ENCODE measurements at places on chromosomes 2 and 18.

GRCh38 chr18:985212-985661 lies 80.6 kb downstream of the ADCYAP1 start:
- DNase-seq: no peak

- DNase-seq: no peak
Observed at GRCh38 chr2:207107551-207107950, 58.2 kb downstream of the KLF7 start.

DNA sequence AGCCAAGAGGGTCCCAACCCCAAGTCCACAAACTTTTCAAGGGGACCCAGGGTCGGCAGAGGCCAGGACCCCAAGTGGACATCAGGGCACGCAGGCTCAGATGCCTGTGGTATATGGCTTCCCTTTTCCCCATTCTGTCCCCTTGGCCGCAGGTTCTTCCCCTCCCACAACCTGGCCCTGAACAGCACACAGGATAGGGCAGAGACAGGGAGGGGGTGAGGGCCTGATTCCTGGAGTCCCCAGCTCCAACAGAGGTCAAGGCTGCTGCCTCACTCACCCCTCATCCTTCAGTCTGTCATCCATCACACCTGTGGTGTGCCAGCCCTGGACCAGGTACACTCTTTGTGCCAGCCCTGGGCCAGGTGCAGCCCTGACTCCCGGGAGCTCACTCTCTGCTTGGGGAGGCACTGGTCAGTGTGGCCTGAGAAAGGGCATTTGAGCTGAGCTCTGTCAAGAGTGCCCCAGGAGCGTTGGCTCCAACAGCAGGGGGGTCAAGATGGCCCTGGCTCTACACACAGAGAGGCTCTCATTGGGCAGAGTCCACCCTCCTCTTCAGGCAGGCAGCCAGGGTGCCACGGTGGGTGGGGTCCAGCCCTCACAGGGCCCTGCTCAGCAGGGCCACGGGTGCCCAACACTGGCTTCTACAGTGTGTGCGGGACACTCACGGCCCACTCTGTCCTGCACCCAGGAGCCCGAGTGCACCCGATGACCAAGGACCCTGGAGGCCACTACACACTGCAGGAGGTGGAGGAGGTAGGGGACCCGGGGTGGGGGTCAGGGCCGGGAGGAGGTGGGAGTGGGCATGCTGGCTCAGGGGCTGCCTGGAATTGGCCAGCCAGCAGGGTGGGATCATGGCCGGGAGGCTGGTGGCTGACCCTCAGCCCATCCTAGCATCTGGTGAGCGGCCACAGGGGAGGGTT lies 1.6 kb downstream of the AGXT start:
- DNase-seq: no peak

GRCh38 chr2:201257956-201258665 lies 2.2 kb upstream of the CASP8 start:
- peak; percentile 75 for DNase-seq

DNA sequence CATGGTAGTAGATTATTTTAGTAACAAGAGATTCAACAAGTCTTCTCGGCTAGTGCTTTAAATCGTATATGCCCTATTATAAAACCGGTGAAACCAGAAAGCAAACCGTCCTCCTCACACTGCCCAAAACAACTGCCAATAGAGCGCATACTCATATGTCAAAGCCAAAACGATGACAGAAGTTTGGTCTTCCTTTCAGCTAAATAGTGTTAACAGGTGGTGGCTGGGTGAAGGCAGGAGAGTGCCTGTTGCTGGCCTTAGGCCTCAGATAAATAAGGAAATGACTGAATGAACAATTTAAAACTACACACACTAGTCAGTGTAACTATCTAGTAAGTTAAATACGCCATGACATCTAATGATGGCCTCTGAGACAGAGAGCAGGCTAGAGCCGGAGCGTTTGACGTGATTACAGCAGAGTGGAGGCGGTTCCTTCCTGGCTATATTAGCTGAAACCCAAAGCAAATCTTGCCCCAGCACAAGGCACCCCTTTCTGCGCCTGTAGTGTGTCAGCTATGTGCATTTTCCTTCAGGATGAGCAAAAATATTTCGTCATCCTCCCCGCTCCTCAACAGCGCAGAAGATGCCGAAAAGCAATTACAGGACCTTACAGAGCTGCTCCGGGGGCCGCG lies 1.6 kb downstream of the LONRF2 start:
- DNase-seq: no peak

DNA sequence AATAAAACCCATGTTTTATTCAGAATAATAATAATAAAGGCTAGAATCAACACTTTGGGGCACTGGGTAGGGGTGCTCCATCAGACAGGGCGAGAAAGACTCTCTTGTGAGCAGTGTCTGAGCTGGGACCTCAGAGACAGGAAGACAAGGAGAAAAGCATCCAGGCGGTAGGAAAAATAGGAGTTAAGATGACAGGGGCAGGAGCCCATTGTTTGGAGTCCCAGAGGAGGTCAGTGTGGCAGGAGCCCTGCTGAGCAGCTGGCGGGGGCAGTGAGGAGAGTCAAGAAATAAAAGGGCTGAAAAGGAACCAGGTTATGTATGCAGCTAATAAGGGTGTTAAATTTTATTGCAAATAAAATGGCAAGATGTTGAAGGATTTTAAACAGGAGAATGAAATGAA lies 457.4 kb downstream of the FBXO15 start:
- DNase-seq: no peak

DNA sequence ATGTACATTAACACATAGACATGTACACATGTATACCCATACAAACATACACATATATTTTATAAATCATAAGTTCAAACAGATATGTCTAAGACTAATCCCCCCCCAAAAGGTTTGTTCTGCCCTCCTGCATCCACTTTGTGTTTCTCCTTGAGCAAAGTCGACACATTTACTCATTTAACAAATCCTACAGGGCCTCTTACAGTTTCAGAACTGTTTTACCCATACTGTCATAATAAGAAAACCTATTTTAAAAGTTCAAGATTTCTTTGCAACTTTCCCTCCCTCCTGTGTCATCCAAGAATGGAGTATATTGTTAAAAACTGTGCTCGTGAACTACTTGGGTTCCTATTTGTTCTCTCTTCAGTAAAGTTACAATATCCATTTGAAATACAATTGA lies 166.7 kb downstream of the L3MBTL4 start:
- no peak for DNase-seq

DNA sequence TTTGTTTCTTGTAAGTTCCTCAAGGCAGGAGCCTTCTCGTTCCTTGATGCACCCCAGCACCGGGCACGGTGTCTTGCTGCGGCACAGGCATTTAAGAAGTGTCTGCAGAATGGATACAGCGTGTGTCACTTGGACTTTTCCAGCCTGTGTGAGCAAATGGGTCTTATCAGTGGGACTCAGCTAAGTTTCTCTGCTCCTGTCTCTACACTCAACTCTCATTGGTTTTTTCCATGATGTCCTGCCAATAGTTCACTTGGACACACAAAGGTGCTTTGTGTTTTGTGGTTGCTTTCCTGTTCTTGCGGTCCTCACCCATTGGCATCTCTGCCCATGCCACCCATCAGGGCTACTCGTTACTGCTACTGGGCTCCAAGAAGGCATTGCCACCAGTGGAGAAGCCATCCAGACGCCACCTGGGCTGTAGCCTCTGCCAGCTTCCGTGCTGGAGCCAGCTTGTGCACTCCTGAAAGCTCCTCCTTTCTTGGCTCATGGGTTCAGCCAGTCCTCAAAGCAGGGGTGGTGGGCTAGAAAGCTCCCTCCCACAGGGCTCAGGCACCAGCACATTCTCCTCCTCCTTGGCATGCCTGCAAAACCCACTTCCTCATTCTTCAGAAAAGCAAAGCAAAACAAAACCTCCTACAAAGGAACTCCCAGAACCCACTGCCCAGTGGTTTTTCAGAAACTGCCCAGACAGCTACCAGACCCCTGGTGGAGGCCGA lies 41.4 kb downstream of the IL1R2 start:
- DNase-seq: peak; percentile 37

GRCh38 chr2:101018934-101019333 lies 16.8 kb downstream of the RPL31 start:
- DNase-seq: no peak

DNA sequence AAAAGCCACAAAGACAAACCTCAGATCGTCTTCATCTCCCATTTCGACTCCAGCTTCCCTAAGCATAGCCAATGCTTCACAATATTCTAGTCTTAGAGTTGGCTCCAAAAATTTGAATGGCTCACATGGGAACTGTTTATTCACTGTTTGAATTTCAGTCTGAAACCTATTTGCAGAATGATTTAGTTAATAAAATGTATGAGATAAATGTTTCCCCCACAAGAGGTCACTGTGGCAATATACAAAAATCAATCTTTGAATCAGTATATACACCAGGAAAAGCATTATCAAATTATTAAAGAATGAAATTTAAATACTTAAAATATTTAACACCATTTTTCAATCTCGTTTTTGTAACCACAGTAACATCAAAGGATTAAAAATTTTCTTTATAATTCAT lies 40.0 kb upstream of the MCM6 start:
- peak; percentile 14 for DNase-seq

DNA sequence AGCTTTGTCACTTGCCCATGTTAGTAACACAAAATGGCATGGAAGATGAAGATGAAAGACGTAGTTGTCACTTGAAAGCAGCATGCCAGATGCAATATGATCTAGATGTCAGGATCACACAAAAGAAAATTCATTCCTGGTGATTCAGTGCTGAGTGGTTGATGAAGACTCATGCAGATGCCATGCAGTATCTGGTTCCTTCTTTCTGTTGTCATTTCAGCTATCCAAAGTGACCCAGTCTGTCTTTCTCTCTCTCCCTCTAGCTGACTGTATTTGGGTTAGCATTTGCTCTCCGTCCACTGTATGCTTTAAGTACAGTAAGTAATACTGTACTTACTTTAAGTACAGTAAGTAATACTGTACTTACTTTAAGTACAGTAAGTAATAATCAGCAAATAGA lies 50.4 kb downstream of the TTN start:
- DNase-seq: peak; percentile 3

DNA sequence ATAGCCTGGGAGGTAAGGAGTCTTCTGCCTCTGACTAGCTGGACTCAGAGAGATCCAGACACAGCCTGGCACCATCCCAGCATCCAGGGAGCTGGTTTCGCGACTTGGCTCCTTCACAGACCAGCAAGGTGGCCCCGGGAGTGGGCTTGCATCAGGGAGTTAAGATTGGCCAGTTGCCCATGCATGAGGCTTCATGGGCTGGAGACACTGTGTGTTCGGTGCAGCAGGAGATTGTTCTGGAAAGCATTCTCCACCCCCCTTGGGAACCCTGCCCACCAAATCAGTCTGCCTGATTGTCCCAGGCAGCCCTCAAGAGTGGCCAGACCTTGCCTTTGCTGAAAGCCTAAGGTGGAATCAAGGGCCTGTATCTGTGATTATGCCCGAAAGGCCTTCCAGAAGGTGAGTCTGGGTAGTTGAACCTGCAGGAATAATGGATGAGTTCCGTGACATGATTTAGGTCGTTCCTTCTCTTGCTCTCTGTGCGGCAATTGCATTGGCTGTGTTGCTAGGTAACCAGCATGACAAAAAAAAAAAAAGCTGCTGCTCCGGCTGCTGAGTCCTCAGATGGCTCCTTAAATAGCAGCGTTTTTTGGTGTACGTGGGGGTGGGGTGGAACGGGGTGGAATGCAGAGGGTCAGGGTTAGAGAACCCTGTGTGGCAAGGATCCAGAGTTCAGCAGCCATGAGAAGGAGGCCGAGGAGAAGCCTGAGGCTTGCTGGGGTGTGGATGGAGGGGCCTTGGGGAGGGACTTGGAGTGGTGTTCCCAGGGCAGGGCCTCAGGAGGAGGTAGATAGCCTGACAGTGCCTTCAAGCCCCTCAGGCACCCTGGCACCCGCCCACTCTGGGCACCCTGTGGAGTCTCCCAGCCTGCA lies 93.0 kb upstream of the MCFD2 start:
- no peak for DNase-seq

DNA sequence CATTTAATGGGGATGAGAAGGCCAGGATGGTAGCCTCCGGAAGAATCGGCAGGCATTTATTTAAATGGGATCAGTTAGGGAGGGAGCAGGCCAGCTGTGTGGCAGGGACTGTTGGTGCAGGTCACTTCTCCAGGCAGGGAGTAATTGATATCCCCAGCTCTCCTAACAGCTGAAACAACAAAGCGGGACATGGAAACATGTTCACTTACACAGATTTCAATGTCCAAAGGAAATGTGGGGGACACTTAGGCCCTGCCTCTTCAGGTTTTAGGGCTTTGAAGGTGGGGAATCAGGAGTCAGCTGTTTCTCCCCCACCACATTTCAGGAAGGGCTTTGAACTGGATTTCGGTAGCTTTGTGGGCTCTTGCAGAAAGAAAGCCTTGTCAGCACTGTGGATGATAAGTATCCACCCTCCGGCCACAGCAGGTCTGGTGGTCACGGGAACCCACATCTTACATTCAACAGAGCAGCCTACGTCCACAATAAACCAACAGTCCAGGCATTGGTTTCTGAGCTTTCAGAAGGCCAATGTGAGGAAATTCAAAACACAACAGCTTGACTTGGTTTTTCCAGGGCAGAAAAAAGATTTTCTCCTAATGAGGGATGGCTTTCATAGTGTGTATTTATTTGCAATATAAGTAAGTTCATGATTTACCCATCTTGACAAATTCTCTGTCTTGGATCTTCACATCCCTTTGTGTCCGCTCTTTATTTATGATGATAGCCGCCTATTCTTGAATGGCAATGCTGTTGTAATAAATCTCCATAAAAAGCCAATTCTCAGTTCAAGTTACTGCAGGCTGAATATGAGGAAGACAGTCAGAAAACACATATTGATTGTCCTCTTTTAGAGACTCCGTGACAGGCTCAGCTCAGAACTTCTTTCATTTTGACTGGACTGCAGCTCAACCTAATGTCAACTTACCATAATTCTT lies 96.6 kb upstream of the NRP2 start:
- DNase-seq: no peak

DNA sequence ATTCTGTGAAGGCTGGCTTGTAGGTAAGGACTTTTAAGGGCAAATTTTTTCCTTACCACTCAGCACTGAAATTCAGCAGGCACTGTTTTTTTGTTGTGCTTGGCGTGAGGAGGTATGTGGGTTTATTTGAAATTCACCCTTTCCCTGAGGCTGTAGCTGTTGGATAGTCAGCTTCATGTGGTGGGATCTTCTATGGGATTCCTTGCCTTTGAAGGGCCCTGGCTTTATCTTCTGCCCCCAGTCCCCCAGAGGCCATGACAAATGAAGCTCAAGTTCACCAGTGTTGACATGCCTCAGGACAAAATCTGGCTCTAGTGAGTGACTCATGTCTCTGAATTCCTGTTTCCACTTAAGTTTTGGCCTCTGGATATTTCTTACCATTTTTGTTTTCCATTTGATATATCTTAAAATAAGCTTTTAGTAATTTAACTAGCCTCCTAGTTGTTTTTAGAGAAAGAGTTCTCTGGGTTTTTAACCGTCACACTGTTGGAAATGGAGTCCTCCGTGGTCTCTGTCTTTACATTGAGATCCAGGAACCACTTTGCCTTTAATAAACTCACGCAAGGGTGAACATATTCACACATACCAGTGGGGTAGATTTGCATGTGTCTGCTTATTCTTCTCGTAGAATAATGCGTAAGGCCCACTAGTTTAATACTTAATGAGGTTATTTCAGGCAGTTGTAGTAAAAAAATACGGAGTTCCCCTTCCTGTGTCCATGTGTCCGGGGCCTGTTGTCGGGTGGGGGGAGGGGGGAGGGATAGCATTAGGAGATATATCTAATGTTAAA lies 211.1 kb upstream of the FAM98A start:
- DNase-seq: peak; percentile 48
